Skeletal muscle cell (primary cell): ENCODE measurements at places on chromosomes 1 and 21.
A peak's percentile ranks its signal among the peaks of the same experiment; 100 is the strongest.

- DNase-seq = no peak
These were observed 230.4 kb downstream of the DNM3 start for GRCh38 chr1:172071746-172072145.

DNA sequence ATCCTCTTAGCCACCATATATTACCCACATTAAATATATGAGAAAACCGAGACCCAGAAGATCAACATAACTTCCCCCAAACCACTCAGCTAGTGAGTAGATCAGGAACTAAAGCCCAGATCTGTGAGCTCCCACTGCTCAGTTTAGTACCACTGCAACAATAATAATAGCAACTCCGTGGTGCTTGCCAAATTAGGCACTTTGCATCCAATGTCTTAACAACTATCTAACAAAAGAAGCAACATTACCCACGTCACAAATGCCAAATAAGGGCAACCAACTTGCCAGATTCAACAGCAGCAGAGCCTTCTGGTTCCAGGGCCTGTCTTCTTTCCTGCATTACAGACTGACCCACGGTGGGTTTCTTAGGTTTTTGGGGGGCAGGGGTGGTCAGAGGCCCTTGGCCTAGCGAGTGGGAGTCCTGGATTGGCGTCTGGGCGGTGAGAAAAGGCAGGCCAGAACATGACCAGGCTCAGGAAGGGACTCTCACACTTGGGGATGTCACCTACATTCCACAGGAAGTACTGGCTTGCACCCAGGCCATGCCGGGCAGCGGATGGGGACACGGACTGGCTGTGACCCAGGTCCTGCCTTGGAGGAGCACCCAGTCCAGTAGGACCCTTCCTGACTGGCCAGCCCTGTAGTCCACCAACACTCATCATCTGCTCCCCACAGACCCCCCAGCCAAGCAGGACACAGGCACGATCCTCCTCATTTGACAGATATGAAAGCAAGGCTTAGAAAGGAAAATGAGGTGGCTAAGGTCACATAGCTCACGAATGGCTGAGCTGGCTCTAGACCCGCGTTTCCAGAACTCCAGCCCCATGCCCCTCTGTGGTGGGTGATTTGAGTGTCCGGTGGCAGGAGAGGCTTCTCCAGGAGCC lies 4.6 kb downstream of the HCRTR1 start:
- DNase-seq = no peak

GRCh38 chr1:44467566-44467965 lies 62.5 kb downstream of the RNF220 start:
- no peak for DNase-seq

- DNase-seq = no peak
These were observed 20.7 kb upstream of the KCNA2 start for GRCh38 chr1:110626889-110627288.

DNA sequence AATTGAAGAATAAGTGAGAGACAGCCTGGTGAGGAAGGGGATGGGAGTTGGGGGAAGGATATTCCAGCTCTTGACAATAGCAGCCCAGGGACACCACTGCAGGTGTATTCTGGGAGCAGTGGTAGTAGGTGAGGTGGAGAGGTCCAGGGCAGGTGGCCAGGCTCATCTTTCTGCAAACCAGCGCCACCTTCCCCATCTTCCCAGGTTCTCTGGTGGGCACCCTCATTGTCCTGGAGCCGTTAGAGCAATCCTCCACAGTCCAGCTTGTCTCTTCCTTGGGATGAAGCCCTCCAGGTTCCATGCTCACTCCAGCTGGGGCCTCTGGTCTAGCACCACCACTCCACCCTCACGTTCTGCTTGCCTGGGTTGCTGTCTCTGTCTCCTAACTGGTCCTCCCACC lies 97.0 kb downstream of the IER5 start:
- DNase-seq = no peak

DNA sequence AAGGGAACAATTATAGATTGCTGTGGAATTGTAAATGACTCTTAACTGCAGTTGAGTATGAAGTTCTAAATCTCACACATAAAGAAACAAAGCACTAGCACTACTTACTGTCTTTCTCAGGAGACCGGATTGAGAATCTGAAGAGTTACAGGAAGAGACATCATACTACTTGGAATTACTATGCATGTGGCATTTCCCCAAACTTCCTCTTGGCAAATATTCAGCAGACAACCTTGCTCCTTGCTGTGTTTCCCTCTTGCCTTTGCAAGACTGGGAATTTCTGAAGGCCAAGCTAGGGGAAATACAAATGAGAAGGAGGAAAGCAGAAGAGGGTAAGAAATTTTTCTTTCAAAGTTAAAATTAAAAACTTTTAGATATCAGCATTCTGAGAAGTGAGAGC lies 173.6 kb upstream of the KCTD3 start:
- no peak for DNase-seq

DNA sequence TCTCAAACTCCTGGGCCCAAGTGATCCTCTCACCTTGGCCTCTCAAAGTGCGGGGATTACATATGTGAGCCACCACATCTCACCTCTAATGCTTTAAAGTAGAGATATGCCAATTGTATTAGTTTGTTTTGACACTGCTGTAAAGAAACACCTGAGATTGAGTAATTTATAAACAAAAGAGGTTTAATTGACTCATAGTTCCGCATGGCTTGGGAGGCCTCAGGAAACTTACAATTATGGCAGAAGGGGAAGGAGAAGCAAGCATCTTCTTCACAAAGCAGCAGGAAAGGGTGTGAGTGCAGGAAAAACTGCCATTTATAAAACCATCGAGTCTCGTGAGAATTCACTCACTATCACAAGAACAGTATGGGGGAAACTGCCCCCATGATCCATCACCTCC lies 3.5 kb upstream of the MYCL start:
- no peak for DNase-seq

DNA sequence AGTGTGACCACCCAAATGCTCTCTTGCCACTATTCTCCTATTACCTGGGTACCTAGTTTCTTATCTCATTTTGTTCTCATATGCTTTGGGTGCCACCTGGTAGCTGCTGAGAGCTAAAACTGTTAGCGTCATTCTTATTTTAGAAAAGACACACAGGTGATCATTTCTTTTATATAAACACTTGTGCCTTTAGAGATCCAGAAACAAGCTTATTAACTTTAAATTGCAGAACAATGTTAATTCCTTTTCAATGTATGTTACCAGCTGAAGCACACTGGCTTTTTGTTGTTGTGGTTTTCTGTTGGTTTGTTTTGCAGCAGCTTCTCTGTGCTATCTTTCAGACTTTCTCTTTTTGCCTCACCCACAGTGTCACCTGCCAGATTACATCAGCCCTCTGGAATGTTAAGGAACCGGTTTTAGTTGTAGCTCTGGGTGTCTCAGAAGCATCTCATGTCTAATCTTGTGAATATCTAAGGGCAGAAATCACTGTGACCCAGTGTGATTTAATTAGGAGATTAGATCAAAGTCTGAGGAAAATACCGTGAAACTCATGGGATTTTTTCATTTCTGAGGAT lies 43.4 kb upstream of the SLC19A2 start:
- DNase-seq = no peak

DNA sequence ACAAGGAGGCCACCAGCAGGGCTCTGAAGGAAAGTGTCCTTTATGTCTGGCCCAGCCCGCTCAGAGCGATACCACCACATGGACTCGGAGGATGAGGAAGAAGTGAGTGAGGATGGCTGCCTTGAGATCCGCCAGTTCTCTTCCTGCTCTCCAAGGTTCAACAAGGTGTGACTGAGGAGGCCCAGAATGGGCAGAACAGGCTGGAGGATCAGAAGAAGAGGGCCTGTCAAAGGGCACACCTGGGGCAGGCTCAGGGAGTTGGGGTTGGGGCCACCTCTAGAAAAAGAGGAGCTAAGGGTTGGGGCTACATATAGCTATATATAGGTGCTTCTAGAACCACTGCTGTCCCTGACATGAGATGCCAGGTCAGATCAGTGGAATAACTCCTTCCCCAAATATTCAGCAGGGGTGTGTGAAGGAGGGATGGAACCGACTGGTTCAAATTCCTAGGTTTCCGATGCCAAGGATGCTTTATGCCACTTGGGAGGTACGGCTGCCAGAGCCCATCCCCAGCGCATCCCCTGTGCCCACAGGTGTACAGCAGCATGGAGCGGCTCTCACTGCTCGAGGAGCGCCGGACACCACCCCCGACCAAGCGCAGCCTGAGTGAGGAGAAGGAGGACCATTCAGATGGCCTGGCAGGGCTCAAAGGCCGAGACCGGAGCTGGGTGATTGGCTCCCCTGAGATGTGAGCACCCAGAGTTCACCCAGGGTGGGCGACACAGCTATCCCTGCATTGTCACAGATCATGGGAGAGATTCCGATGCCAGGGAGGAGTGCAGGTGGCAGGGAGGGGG lies 102.2 kb downstream of the PIK3R3 start:
- no peak for DNase-seq

DNA sequence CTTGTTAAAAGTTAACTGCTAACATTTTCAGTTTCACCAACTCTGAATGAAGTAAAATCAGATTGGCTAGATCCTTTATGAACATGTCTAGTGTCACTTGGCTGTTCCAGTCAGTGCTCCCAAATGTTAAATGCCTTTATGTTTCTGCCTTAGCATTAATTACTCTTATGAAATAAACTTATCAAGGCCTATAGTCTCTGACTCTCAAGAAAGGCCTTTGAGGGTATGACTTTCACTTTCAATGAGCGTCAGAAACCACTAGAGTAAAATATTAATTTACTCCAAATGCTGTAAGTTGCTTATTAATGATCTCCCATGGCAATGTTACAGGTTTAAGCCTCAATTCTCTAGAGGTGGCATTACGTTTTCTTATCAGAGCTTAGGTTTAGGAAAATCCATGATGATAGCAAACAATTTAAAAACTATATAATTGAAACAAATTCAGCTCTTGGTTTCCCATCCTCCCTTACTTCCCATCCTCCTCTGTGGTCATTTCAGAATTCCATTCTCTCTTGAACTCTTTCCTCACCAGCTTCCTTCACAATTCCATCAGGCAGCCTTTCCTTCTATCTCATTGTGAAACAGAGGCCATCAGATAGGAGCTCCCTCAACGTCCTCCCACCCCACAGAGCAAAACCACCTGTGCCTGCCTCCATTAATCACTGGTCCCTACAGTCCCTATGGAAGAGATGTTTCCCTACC lies 108.6 kb upstream of the COP1 start:
- DNase-seq = no peak

- no peak for DNase-seq
These were observed 7.0 kb downstream of the MAP3K6 start for GRCh38 chr1:27359822-27360158.

DNA sequence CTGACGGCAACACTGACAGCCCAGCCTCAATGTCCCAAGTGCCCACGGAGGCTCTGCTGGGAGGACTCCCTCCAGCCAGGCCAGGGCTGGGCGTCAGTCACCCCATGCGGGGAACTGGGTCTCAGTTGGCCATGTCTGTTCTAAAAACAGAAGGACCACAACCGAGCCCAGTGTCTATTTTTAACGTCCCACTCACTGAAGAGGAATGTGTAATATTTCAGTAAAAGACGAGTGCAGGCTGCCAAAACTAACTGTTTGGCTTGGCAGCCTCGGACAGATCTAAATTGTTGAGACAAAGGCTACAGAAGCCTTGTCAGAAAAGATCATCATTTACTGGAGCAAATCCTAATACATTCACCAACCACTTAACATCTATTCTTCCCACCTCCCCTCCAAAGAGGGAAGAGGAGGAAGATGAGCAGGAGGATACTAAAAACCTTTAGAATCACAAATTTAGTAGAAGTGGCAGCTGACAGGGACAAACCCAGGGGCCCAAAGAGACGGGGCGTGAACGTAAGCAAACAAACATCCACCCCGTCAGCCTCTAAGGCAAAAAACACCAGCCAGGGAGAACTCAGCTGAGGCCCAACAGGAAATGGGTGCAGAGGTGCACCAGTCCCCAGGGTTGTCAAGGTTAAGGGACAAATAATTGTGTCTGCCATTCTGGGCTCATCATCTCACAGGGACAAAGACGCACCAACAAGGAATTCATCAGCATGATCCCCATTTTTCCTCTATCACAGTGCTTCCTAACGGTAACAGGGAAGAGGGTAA lies 18.7 kb downstream of the C1orf198 start:
- peak; percentile 79 for DNase-seq
